Eye (tissue), 1 donor: ENCODE measurements at places on chromosomes 3 and 15.

DNA sequence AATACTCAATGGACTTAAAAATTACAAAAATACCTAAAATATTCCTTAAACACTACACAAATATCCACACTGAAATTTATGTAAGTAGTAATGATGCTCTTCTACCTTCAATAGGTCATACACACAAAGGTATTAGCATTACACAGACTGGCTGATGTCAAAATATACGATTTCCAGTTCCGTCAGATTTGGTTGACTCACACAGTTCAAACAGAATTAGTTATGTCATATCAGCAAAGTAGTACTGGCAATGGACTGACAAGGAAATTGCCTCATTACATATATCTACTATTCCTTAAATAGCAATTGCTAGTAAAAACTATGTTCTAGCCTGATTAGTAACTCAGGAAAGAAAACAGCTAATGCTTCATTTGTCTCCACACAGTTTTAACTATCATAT is 70.8 kb downstream of the ADAM10 start:
- DNase-seq = no peak

DNA sequence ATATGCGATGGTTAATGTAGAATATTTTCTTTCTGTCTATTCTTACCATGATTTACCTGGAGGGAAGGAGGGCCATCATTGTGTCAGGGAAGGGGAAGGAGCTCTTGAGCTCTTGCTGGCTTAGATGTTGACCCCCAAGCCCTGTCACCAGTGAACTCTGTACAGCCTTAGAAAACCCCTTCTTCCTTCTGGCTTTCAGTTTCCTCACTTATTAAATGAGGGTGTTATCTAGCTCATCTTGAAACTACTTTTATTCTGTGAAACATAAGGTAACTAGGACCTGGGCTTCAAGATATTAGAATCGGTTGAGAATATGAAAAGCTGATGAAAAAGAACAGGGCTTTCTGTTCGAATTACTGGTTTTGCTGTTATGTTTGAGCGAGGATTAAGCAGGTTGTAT is 25.1 kb upstream of the UTS2B start:
- no peak for DNase-seq

GRCh38 chr3:95002438-95003046 is 939.7 kb downstream of the NSUN3 start:
- peak; percentile 13 for DNase-seq

- peak; percentile 4 for DNase-seq
These were observed 95.2 kb downstream of the SPATA16 start for GRCh38 chr3:173045770-173046382.

DNA sequence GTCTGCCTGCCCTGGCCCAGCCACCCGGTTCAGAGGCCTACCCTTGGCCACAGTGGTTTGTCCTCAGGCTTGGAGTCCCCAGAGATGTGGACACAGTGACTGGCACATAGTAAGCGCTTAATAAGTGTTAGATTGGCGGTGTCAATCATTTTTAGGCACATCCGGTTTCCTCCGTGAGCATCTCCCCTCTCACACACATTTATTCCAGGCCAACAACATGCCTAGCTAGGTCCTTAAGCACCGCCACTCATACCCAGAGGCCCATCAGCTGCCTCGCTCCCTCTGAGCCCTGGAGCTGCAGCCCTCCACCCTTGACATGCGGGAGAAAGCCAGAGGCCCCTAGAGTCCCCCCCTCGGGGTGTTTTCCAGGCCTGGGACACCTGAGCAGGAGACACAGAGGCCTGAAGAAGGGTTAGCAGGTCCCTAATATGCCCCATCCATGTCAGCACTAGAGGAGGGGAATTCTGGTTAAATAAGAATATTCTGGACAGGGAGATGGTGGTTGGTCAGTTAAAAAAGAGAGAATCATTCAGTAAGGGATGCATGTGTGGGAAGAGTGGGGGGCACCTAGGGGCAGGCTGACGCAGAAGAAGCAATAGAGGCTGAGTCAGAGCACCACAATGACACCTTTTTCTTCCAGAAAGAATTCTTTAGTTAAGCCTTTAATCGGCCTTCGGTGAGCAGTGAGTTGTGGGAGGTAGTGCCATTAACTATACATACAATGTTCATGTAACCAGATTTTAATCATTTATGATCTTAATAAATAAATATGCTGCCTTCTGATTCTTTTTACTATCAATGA is 22.3 kb downstream of the NR2F2 start:
- DNase-seq = peak; percentile 44

GRCh38 chr3:61369678-61370077 is 118.4 kb upstream of the FHIT start:
- peak; percentile 69 for DNase-seq

DNA sequence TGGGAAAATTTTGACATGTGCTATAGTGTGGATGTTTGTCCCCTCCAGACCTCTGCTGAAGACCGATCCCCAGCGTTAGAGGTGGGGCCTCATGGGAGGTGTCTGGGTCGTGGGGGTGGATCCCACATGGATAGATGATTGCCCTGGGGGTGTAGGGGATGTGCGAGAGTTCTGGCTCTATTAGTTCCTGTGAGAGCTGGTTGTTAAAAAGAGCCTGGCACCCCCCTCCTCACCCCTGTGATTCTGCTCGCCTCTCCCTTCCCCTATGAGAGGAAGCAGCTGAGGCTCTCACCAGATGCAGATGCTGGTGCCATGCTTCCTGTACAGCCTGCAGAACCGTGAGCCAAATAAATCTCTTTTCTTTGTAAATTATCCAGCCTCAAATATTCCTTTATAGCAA is 67.4 kb downstream of the ATP10A start:
- no peak for DNase-seq

DNA sequence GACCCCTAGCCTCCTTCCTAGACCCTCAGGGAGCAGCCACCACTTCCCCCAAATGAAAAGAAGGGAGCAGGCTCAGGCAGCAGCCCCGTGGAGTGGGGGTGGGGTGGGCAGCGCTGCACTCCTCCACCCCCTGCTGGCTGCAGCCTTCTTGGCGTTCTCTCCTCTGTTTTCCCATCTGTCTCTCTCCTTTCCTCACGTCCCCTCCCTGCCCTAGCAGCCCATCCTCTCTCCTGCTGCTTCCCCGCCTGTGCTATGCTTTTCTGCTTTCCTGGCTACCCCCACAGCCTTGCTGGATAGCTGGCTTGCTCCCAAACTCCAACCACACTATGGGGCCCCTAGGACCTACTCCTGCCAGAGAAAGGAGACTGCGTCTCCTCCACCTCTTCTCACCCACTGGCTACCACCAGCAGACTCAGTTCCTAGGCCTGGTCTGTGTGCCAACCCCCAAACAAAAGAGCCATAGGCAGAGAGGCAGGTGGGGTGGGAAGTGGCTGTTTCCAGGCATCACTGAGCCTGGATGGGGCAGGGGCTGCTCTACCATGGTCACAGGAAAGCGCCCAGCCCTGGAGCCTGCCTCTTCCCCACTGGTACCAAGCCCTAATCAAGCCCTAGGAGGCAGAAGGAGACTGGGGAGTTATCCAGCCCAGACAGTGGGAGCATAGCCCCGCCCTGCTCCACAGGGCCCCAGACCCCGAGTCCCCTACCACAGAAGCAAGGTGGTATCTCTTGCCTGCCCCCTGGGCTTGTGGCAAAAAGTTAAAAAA is 3.4 kb upstream of the DISP2 start:
- DNase-seq = peak; percentile 74

DNA sequence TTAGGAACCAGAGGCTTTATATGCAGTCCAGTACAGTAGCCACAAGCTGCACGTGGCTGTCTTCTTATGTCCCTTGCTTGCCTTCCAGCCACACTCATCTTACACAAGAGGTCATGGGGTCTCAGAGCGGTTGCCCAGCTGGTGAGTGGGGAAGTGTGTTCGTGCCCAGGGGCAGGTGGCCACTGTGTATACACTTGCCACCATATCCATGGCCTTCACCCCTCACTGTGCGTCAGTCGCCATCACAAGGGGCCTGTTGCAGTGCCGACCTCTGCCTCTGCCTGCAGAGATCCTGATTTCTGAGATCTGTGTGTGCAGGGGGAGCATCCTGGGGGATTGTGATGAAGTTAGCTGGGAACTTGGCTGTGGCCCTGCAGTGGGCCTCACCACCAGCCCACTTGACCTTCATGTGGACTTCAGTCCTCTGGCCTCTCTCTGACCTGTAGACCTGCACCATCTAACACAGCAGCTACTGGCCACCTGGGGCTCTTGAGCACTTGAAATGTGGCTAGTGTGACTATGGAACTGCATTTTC is 43.1 kb upstream of the SACM1L start:
- DNase-seq = no peak

GRCh38 chr3:159032311-159032710 is 230.5 kb downstream of the MFSD1 start:
- DNase-seq = no peak

DNA sequence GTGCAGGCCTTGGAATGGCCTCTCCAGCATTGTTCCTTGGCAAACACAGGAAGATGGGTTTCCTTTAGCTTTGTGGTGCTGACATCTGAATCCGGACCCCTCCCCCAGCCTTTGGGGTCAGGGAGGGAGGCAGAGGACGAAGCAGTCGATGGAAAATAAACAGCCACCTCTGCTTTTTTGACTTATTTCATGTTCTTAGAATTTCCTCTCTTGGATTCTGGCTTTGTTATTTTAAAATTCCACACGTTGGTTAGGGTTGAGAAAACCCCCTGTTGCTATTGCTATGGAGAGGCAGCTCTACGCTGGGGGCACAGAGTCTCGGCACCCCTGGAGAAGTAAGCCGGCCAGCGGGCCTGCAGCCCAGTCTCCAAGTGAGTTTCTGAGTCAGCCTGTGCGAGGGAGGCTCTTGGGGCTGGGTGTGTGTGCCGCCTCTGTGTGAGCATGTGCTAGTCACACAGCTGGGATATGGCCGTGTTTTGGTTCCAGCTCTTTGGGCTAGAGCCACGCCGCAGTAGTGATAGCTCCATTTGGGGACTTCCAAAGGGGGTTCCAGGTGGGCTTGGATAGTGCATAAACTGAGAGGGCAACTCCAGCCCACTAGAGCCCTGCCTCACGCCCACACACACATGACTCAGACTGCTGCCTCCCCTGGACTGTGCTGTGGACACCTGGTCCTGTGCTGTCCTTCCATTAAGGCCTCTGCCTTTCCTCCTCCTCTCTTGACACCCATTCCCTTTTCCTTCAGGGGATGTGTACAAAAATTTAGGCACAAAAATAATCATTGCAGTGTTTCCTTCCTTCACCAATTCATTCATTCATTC is 58.8 kb downstream of the AMOTL2 start:
- DNase-seq = no peak

- DNase-seq = no peak
These were observed 25.2 kb downstream of the IDH3A start for GRCh38 chr15:78174401-78174800.

DNA sequence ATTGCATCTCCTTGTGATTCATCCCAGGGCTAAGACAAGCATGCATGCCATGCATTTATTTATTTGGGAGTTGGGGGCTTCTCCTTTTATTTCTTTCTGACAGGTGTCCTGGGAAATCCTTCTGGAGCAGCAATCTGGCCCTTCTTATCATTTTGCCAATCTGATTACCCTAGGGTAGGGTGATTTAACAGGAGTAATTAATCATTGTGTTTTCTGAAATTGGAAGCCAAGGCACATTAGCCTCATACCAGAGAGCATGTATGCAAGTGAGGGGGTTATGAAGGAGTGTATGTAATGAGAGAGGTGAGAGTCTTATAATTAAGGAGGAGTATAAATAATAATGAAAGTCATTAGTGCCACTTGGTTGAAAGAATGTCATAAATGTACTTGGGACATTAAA is 37.4 kb upstream of the ARPP21 start:
- DNase-seq = peak; percentile 13

DNA sequence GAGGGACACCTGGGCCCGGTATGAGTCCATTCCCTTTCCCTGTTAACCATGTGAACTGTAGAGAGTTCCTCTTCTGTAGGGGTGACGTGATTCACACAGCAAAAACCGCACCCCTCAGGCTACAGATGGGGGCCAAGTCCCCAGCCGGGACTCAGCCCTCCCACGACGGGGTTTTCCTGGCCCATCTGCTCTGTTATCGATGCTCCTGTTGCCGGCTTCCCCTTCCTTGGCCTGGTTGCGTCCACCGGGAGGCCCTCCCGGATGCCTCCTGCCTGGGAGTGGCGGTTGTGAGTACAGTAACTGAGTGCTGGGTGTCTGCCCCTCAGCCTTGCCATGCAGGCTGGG is 817 bp upstream of the PLXNA1 start:
- no peak for DNase-seq

- DNase-seq = no peak
These were observed 210.5 kb downstream of the ZIC4 start for GRCh38 chr3:147195887-147196286.

DNA sequence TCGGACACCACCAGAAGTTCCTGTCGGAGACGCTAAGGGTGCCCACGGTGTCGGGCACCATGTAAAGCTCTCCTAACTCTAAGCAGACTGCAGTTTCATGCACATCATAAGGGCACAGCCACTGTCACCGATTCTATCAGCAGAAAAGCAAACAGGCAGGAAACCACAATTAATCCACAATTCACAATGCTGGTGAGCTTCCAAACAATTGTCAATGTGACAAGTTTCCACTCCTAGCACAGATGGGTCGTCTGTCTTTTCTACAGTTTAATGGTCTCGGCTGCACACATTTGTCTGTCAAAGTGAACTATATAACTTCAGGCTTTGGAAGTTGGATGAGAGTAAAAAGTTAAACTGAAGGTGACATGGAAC is 8.8 kb upstream of the OCA2 start:
- DNase-seq = peak; percentile 49

GRCh38 chr15:89494941-89495637 is 1.3 kb downstream of the RHCG start:
- DNase-seq = no peak

DNA sequence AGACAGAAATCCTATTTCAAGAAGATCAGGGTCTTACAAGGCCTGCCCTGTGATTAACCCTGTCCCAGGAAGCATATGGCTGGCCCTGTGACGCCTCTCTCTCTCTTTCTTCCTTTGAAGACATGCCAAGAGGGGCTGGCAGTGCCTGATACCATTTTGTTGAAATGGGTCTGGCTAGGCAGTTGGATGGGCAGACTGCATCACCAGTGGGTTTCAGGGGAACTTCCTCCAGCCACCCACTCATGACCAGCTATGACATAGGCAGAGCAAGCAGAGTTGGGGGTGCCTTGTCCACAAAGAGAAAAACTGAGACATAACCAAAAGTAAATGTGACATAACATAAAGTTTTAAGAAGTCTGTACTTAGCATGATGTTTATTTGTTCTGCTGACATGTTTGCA is 31.4 kb upstream of the MANF start:
- DNase-seq = no peak

DNA sequence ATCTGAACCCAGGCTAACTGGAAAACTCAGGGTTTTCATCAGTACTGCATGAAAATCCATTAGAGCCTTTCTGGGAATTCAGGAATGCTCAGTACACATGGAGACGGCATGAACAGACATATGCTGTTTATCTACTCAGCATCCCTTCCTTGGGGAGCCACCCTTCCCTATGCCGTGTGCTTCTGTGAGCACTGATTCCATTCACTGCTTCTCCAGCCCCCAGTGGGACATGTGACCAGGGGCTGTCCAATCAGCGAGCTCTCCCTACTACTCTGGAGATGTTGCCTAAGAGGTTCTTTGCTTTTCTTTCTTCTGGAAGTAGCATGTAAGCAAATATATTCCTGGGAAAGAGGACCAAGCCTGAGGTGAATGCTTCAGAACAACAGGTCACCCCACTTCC is 5.6 kb upstream of the PCOLCE2 start:
- no peak for DNase-seq
